ENCODE measurements at places on chromosomes 1 and 21. TPM values are rescaled to one million over a fixed set of nuclear protein-coding genes. Genes with fewer than 3 reads are reported as not detected.

The ZNF593OS gene
- total RNA-seq: not detected

The TTC24 gene
- not detected for total RNA-seq

The PRAMEF9 gene
- total RNA-seq: not detected

The FNBP1L gene
- total RNA-seq: 27.1 TPM

The OR2L3 gene
- not detected for total RNA-seq

The PPIH gene
- total RNA-seq: 114 TPM

The CELA3A gene
- total RNA-seq: not detected

The KIF26B gene
- 2.1 TPM for total RNA-seq

The OR2L5 gene
- total RNA-seq: not detected

The TRIM63 gene
- total RNA-seq: not detected

The SUSD4 gene
- 0.05 TPM for total RNA-seq

The OR2L13 gene
- not detected for total RNA-seq

The BLACAT1 gene
- total RNA-seq: 1.4 TPM

The FUCA1 gene
- total RNA-seq: 22.9 TPM

The FAM229A gene
- 0.45 TPM for total RNA-seq

The CLEC20A gene
- not detected for total RNA-seq

The UBE2U gene
- total RNA-seq: not detected

The EFNA1 gene
- 17.9 TPM for total RNA-seq

The HAPLN2 gene
- not detected for total RNA-seq

The CFHR3 gene
- total RNA-seq: 0.03 TPM

The REN gene
- not detected for total RNA-seq

The ZNF697 gene
- 2.9 TPM for total RNA-seq

The PFKFB2 gene
- total RNA-seq: 15.6 TPM

The SH3GLB1 gene
- total RNA-seq: 25.1 TPM

Data from A172 (cell line).